ENCODE measurements at places on chromosomes 2 and 18.

GRCh38 chr2:12504443-12504842 lies 212.3 kb upstream of the TRIB2 start:
- DNase-seq, result no peak

GRCh38 chr2:143431316-143431715 lies 302.1 kb downstream of the ARHGAP15 start:
- no peak for DNase-seq

DNA sequence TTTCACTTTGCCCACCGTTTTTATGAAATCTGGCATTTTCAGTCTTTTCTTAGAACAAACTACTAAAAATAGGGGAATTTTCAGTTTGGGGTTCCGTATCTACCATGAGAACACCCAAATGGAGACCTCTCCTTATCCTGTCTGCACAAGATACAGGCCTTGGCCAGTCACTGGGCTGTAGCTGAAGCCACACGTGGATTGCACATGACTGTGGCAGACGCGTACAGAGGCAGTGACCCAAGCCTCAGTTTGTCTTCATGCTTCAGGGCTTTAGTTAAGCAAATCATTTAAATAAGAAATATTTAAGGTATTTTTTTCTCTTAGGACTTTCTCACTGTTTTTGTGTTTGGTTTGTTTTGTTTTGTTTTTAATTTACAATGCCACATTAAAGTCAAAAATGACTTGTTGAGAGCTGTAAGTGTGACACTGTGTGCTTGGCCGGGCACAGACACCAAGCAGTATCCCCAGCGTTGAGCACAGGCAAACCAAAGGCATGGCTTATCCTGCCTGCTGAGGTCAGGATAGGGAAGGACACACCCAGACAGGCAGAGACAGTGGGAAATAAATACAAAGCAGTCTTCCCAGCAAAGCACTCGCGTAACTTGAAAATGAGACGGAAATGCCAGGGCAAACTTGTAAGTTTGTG lies 53.3 kb downstream of the TRAPPC12 start:
- DNase-seq, result no peak

- DNase-seq, result no peak
Measured at GRCh38 chr2:121877366-121877765, 121.9 kb downstream of the TSN start.

- DNase-seq, result no peak
Measured at GRCh38 chr18:22109535-22109934, 59.9 kb upstream of the GATA6 start.

DNA sequence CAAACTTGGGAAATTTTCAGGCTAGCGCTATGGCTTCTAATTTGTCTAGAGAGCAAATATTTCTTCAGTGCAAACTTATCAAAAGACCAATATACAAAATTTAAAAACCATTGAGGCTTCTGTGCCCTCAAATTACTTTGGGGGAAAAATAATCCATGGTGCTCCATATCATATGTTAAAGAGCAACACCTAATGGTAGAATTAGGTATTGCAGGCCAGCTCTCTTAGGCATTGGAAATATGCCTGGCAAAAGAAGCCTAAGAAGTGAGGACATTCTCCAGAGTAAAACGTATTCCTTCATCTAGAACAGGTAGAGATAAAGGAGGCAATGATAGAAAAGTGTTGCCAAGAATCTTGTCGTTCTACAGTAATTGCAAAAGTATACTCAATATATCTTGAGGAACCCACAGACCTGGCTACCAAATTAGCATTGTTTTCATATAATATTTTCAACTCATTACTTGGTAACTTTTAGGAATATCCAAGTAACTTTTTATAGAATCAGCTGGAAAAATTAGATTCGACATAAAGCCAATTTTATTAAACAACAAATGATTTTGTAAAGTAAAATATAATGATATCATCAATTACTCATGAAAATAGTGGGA lies 401.1 kb downstream of the BCL11A start:
- no peak for DNase-seq

- DNase-seq, result no peak
Measured at GRCh38 chr2:26706093-26706492, 13.6 kb downstream of the KCNK3 start.

- no peak for DNase-seq
Measured at GRCh38 chr18:65661391-65661790, 89.4 kb upstream of the CDH7 start.

GRCh38 chr2:176639671-176640070 lies 370.4 kb downstream of the MTX2 start:
- no peak for DNase-seq

DNA sequence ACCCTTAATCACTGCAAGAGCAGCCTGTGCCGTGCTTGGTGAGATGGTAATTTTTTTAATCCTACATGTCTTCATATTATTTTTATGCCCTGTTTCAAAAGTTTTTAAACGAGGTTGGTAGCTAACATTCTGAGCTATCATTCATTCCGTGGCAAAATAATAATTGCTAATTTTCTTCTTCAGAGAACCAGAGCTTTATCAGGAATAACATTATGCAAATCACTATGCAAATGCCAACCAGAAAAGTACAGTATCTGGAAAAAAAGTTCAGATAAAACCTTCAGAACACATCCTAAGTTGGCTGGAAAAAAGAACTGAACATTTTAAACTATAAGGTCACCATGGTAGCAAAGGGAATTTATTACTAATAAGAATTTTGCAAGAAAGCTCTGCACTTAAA lies 165.1 kb upstream of the NABP1 start:
- DNase-seq, result no peak

- no peak for DNase-seq
Measured at GRCh38 chr2:152523091-152523490, 188.1 kb downstream of the FMNL2 start.

- no peak for DNase-seq
Measured at GRCh38 chr18:74388227-74388626, 68.9 kb downstream of the DIPK1C start.

DNA sequence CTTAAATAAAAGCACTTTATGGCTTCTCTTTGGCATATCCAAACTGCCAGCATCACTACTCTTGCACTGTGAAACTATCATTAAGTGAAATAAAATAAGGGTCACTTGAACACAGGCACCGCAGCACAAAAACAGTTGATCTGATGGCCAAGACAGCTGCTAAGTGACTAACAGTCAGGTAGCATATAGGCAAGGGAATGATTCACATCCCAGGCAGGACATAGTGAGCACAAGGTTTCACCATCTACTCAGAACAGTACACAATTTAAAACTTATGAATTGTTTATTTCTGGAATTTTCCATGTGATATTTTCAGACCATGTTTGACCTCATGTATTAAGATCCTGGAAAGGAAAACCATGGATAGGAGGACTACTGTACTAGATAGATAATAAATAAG lies 214.2 kb downstream of the MREG start:
- no peak for DNase-seq

GRCh38 chr18:27605107-27605834 lies 420.2 kb upstream of the CHST9 start:
- no peak for DNase-seq

GRCh38 chr2:29247336-29247914 lies 132.2 kb downstream of the CLIP4 start:
- DNase-seq, result no peak

DNA sequence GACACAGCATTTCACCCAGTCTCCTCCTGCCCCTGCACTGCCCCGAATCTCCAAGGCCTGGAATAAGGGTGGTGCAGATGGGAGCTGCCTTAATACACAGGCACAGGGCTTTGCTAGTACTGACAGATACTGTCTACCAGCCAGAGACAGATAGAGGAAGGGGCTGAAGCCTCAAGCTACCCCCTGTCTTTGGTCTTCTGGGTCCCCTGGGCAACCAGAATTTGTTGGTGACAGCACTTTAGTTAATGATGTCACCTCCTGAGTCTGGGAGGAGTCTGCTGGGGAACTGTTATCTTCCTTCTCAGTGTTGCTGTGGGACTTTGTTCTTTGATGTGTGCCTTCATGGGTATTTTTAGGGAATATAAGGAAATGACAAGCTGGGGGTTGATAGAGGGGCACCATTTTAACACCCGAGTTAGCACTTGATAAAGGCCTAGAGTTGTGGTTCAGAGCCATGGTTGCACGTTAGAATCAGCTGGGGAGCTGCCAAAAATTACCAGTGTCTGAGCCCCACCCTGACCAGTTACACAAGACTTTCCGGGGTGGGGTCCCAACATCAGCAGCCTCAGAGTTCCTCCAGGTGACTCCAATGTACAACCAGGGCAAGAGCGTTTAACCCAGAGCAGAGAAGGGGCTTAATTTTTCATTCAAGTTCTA lies 136.8 kb downstream of the SMAD7 start:
- no peak for DNase-seq

- DNase-seq, result no peak
Measured at GRCh38 chr2:21415234-21415633, 291.5 kb downstream of the TDRD15 start.

- no peak for DNase-seq
Measured at GRCh38 chr2:201807452-201807999, 1.2 kb downstream of the CDK15 start.

DNA sequence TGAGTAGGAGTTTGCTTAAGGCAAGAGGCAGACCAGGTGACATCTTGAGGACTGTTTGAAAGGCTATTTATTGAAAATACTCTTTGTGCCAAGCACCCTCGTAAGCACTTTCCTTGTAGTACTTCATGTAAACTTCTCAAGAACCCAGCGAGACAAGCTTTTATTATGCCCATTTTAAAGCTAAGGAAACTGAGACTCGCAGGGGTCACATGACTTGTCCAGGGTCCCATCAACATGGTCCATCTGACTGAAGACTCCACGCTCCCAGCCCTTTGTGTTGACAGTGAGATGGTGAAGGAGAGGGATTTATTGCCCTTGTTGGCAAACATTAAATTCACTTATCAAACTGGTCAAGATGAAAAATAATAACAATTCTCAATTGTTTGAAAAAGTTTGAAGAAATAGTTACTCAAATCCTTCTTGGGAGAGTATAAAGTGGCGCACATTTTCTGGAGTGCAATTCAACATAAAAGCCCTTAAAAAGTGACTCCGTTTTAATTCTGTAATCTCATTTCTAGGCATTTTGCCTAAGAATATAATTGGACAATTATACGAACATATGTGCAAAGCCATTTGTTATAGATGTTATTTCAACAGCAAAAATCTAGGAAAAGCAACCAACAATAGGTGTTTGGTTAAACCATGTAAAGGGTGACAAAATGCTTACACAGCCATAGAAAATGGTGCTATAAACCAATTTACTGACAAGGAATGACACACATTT lies 270.5 kb upstream of the NCKAP5 start:
- DNase-seq, result no peak

- no peak for DNase-seq
Measured at GRCh38 chr18:9951022-9951859, 37.4 kb downstream of the VAPA start.

DNA sequence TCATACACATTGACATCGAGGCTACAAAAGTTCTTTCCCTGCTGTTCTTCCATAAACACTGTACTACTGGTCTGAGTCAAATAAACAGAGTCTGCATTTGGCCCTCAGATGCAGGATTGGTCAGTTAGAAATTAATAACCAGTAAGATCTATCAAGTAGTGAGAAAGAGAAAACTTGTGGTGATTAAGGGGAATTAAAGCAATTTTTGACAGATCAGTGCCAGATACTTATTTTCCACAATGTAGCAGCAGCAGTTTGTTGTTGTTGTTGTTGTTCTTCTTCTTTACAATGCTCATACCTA lies 85.0 kb downstream of the IKZF2 start:
- DNase-seq, result no peak

- no peak for DNase-seq
Measured at GRCh38 chr2:135510577-135510976, 20.4 kb downstream of the ZRANB3 start.

- no peak for DNase-seq
Measured at GRCh38 chr2:228018311-228018710, 146.9 kb downstream of the DAW1 start.

GRCh38 chr2:33312355-33312754 lies 164.1 kb upstream of the RASGRP3 start:
- DNase-seq, result no peak

GRCh38 chr2:46888421-46888952 lies 27.1 kb downstream of the MCFD2 start:
- no peak for DNase-seq

GRCh38 chr2:211371465-211371864 lies 815.1 kb downstream of the CPS1 start:
- DNase-seq, result no peak

GRCh38 chr2:241994086-241994485 lies 124.6 kb downstream of the RTP5 start:
- no peak for DNase-seq

GRCh38 chr2:178689808-178690207 lies 117.4 kb downstream of the TTN start:
- DNase-seq, result no peak

DNA sequence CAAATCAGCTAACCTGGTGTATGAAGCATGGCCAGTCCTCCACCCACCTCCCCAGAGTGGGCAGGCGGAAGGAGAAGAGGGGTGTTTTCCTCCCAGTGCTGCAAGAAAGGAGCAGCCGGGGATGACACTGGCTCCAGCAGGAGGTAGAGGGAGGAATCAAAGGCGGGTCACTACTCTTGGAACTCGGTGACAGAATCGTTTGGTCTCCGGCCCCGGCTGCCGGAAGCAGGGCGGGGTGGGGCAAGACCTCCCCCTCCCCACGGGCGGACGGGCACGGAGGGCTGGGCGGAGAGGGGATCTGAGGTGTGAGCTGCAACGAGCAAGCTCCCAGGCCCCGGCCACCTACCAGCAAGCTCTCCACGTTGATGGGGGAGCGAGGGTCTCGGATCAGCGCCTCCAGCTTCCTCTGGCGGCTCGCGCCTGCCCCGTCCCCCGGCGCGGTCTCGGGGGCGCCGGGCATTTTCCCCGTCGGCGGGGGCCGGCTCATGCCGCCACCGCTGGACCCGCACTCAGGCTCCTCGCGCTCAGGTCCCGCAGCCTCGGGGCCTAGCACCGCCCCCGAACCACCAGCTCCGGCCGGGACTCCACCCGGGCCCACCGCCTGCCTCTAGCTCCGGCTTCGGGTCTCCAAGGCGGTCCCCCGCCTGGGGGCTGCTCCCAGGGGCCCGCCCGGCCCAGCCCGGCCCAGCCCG lies 640 bp downstream of the ROCK2 start:
- no peak for DNase-seq

GRCh38 chr2:186459009-186459408 lies 27.1 kb upstream of the ZC3H15 start:
- DNase-seq, result no peak

DNA sequence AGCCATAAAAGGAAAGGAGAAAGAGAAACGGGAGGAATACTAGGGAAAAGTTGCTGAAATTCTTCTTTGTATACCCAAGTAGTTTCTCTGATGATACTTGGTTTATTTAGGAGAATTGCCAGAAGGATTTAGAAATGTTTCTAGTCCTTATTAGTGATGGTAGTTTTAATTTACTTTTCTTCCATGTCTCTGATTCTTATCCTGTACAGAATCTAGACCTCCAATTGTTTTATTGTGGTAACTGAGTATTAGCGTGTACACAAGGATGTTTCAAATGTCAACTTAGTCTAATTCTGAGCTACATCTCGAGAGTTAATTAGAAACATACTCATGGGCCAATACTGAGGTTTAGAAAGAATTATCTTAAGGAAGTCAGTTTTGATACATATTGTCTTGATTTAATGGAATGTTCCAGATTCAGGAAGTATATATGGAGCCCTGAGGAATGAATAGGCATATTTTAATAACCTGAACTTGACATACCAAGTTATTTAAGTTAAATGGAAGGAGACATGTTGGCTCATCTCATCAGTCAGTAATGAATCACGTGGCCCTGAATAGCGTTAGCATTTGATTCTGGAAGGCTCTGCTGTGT lies 219.6 kb downstream of the LTBP1 start:
- no peak for DNase-seq

GRCh38 chr2:109333414-109334210 lies 204.6 kb downstream of the SH3RF3 start:
- DNase-seq, result no peak

GRCh38 chr2:98607741-98608115 lies 584 bp downstream of the COA5 start:
- no peak for DNase-seq

- DNase-seq, result no peak
Measured at GRCh38 chr2:230885463-230886130, 20.9 kb downstream of the ITM2C start.

Data from stimulated activated CD8-positive, alpha-beta memory T cell treated with anti-CD3 and anti-CD28 coated beads, Interleukin-4, amount 100 ng/mL, for 4 hours (primary cell).